D341Med (cell line): ENCODE measurements at places on chromosomes 2 and 18.

DNA sequence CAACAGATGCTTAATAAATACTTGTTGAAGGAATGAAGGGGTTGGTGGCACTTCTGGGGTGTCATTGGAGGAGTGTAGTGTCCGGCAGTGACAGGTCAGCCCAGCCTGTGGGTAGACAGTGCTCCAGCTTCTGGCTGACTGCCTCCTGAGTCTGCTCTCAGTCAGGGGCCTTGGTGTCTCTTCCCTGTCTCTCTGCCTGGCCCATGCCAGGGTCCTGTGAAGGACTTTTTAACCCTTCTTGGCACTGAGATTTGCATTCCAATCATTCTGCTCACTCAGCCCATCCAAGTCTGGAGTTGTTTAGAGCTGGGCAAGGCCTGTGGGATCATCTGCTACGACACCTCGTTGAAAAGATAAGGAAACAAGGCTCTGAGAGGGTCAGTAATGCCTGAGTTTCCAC lies 1.4 kb upstream of the KCNK3 start:
- DNase-seq, result no peak

DNA sequence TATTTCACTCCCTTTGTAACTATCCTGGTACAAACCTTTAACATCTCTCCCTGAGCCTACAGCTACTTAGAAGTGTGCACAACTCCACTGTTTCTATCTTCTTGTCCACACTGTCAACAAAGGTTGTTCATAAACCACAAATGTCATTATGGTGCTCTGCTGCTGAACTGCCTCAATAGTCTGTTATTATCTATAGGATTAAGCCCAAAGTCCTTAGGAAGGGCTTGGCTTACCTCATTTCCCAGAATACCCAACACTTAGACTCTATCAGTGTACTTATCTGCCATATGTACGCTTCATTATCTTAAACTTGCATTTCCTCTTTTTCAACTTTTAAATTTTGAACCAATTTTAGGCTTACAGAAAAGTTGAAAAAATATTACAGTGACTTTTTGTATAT lies 94.2 kb downstream of the HNMT start:
- DNase-seq, result no peak

DNA sequence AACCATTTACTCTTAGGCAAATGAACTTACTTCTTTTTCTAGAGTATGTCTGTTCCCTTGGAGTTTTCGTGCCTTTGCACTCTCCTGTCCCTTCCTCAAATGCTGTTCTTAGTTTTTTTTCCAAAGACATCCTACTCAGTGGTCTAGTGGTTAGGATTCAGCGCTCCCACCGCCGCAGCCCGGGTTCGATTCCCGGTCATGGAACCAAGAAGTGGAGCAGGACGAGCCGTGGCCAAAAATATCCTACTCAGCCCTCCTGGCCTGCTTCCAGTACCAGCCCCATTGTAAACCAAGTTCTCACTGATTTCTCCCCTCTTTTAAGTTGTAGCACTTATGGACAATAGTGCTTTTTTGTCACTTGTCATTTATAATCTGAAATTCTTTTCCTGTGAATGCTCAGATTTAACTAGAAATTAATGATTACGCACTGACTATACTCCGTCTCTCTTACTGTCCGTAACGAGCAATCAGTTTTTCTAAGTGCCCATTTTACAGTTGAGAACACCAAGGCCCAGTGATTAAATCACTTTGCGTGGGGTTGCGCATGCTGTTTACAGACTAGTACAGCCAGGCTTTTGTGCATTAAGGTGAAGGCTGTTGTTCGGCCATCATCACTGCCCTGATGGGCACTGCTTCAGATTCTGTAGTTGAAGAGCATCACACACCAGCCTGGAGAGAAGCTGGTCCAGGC lies 17.9 kb downstream of the GREB1 start:
- DNase-seq, result no peak

DNA sequence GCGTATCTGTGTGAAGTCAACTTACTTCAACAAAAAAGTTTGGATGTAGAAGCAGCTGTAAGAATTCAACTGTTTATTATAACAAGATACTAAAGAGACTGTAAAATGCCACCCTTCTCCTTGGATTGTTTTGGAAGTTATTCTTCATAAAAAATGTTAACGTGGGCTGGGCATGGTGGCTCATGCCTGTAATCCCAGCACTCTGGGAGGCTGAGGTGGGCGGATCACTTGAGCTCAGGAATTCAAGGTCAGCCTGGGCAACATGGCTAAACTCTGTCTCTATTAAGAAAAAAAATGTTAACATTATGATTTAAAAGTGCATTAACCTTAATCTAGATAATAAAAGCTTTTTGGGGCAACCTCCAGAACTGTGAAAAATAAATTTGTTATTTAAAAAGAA lies 7.7 kb downstream of the CIAO1 start:
- no peak for DNase-seq

- no peak for DNase-seq
Observed at GRCh38 chr18:12287131-12287681, 20.8 kb upstream of the TUBB6 start.

GRCh38 chr2:66573416-66573815 lies 138.5 kb downstream of the MEIS1 start:
- no peak for DNase-seq

GRCh38 chr2:234395891-234396420 lies 100.9 kb downstream of the ARL4C start:
- no peak for DNase-seq

DNA sequence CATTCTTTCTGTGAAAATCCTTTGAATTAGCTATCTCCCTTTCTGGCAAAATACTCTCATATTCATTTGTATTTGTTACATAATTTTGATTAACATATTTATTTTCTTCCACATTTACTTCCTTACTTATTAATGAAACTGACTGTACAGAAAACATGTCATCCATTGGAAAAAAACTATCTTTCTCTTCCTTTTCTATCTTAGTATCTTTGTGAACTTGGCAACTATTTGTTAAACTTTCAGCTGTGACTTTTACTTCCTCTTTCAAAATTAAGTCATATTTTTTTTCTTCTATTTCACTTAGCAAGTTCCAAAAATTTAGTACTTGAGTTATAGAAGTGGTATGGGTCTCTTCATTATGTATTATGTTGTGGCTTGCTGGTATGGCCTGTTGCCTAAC lies 2.6 kb downstream of the RAD51AP2 start:
- no peak for DNase-seq

DNA sequence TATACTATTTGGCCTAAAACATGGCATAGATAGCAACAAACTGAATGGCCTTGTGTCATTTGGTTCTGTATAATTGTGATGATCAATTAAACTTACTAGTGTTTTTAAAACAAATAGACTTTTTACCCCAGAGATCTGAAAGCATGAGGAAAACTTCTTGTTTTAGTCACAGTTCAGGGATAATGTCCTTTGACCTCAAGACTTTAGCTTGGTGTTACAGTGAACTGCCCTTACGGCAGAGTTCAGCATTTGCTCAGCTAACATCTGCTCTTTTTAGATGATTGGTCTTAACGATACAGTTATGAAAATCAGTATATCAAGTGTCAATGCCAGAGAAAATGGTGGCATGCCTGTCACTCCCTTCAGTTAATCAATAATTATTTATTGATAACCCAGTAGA lies 429.2 kb downstream of the PARD3B start:
- DNase-seq, result no peak

- no peak for DNase-seq
Observed at GRCh38 chr2:31404827-31405226, 9.7 kb downstream of the XDH start.

DNA sequence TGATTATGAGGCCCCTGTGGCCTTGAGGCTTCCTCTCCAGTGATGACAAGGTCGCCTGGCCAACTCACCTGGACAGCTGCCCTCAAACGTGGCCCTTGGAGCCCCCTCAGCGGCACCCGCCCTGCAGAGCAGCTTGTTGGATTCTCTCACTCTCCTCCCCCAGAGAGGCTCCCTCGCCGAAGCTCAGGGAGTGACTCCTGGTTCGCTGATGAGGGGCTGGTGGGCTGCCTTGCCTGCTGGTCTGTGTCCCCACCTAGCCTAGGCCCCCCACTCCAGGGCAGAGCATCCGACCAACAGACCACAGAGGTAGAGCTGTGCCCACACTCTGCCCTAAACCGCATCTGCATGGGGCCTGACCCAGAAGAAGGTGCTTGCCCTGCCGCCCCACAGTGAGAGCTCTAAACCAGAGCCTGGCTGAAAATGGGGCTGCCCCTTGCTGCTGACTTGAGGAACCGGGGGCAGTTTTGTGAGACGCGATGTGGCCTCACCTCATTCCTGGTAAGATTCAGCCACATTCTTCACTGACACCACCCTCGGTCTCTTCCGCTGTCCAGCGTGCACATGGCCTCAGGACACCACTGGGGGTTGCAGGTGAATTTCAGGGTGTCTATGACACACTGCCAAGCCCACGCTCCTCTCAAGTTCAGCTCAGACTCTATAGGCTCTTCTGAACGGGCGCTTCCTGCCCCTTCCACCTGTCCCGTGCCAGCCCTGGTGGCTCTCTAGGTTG lies 131.6 kb downstream of the CABLES1 start:
- DNase-seq, result no peak

DNA sequence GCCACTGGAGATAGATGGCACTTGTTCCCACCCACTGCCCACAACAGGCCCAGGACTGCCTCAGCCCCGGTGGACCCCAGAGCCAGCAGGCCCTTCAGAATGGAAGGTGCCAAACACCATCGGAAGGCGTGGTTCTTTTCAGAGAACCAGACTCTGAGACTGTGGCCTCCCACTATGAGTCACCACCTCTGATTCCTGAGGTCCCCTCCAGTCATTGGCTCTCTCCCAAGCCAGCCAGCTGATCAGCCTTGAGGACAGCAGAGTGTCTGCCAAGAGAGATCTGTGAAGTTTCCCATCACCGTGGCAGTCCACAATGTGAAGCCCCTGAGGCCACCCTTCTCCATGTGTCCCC lies 10.4 kb upstream of the MAP3K2 start:
- DNase-seq, result no peak

- no peak for DNase-seq
Observed at GRCh38 chr2:24247592-24247991, 72.7 kb downstream of the FAM228A start.

- peak; percentile 75 for DNase-seq
Observed at GRCh38 chr2:121080013-121080772, 204.8 kb downstream of the TFCP2L1 start.

- no peak for DNase-seq
Observed at GRCh38 chr2:187358531-187358930, 89.5 kb downstream of the CALCRL start.

DNA sequence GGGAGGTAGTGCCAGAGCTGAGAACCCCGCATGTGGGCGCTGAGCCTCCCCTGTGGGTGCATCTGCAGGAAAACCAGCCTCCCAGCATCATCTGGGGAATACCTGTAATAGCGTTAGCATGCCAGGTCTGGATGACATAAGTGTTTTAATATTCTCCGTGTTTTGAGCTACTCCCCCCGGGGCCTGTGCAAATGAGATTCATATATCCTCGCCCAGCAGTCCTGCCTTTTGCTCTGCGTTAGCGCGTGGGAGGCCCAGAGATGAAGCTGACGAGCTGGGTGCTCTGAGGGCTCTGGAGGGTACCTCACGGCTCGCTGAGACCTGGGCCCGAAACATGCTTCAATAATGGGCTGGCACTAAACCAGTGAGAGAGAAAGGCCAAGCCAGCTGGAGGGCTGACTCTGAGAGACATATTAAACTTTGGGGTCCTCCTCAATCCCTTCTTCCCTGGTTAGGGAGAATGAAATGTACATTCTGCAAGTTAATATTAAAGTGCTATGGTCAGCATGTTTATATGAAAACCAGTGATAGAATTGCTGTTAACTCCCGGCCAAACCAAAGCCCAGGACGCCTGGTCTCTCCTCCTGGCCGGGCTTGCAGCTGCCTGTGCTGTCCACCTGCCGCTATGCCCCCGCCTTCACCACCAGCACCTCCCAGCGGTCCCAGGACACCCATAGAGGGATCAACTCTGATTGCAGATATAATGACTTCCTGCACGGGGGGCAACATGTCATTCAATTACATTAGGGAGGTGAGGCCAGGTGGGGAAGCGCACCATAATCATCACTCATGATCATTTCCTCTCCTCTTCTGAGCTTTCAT lies 77.0 kb downstream of the EDAR start:
- peak; percentile 6 for DNase-seq

DNA sequence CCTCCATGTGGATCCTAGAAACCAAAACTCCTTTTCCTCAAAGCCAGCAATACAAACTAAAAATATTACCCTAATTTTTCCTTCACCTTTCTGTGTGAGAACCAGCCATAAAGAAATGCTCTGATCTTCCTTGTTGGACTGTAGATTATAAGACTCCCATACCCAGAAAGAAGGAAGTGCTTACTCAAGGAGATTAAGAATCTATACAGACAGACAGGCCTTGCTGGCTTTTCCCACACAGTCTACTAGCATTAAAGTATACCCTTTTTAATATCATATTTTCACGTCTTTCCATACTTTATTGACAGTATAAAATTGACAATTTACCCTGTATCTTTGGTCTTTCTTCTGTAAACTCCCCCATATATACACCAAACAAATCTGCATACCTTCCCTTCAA lies 139.0 kb downstream of the GULP1 start:
- no peak for DNase-seq

DNA sequence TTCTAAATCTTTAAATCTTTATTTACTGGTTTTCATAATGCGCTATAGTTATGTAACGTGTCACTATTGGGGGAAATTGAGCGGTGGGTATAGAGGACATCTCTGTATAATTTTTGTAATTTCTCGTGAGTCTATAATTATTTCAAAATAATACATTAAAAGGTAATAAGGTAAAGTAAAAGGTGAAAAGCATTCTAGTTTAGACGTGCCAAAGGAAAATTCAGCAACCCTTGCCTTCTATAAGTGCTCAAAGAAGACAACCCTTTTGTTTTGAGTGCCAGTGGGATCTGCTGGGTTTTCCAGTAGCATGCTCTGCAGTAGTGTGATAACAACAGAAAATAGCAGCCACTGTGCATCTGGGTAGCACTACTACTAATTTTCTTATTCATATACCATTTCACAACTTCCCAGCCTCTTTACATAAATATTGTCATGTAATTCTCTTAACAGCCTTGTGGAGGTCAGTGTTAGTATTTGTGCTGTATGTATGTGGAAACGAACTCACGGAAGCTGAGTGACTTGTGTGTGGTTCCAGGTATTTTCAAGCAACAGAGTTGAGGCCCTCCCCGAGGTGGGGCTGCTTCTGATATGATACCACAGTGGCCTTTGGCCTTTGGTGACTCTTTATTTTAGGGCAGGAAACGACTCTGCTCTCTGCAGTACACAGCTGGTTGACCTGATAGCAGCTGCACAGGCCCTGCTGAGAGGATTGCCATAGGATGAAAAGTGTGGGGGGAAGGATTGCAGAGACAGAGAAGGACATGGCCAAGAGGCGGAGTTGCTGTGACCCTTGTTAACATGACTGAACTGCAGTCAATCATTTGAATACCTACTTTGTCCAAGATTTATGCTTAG lies 104.5 kb downstream of the TDRD15 start:
- no peak for DNase-seq

- no peak for DNase-seq
Observed at GRCh38 chr2:228446734-228447133, 265.2 kb upstream of the SPHKAP start.
